ENCODE measurements at places on chromosomes 5 and 9. TPM values are rescaled to one million over a fixed set of nuclear protein-coding genes. Genes with fewer than 3 reads are reported as not detected.

The DNM1 gene
- polyA plus RNA-seq, result 279 TPM

The FYB1 gene
- 4.4 TPM for polyA plus RNA-seq

The NEURL1B gene
- 14.8 TPM for polyA plus RNA-seq

The IFNB1 gene
- polyA plus RNA-seq, result not detected

The EGFLAM gene
- 7.2 TPM for polyA plus RNA-seq

The TRAF1 gene
- polyA plus RNA-seq, result 5.6 TPM

The PTRH1 gene
- 13.8 TPM for polyA plus RNA-seq

The ARSB gene
- 24.0 TPM for polyA plus RNA-seq

The SH3PXD2B gene
- 35.0 TPM for polyA plus RNA-seq

The FUT7 gene
- 0.15 TPM for polyA plus RNA-seq

The SV2C gene
- 1.3 TPM for polyA plus RNA-seq

The FBN2 gene
- 105 TPM for polyA plus RNA-seq

The PITX1 gene
- polyA plus RNA-seq, result not detected

Measured in renal cortex interstitium (tissue), 15 donors.